ENCODE measurements at places on chromosomes 7 and 10.
A peak's percentile ranks its signal among the peaks of the same experiment; 100 is the strongest.

GRCh38 chr7:98352621-98353020 is 48.3 kb downstream of the BAIAP2L1 start:
- DNase-seq = no peak

- no peak for DNase-seq
These were observed 209.5 kb downstream of the FAM107B start for GRCh38 chr10:14565199-14565598.

GRCh38 chr7:134662166-134662870 is 15.7 kb downstream of the BPGM start:
- DNase-seq = no peak

- DNase-seq = no peak
These were observed 25.4 kb downstream of the KAT6B start for GRCh38 chr10:74851831-74852230.

- DNase-seq = no peak
These were observed 4.9 kb upstream of the NKX2-3 start for GRCh38 chr10:99527526-99528493.

DNA sequence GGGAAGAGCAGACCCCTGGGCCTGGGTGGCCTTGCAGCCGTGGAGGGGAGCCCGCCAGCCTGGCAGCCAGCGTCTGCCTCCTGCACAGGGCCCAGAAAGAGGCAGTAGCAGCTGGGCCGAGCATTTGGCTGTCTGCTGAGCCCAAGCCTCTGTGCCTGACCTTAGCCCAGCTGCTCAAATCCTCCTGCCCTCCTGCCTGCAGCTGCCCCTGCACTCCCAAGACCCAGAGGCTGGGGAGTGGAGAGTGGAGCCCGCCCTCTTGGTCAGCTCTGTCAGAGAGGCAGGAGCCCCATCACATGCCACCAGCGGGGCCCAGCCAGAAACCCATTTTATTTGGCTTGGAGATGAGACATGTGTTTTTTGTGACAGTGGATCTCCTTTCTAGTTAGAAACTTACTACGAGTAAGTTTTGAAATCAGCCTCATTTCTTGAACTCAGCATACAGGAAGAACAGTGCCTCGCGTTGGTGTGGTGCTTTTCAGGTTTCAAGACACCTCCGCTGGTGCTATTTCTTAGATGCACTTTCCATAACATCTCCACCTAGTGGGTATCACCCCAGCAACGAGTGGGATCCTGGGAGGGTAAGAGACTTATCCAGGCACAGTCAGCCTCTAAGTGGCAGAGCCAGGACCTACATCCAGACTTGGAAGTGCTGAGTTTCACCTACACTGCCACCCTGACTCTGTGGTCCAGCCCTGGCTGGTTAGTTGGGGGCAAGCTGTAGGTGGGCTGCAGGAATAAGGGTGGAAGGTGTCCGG is 477.1 kb downstream of the RPS24 start:
- DNase-seq = no peak

DNA sequence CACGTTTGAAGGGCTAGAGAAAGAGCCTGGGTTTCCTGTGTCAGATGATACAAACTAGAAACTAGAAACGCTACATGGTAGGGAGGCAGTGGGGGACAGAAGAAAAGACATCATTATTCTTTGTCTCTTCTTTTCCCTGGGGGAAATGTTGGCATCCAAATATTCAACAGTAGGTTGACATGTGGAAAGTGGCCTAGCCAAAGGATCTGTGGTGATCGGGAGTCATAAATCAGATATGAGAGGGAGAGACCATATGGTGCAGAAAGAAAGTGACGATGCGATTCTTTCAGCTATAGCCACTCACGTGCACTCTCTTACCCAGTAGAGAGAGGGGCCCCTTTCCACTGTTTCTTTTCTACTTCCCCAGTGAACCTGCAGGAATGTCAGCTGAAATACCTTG is 964.7 kb downstream of the LRMDA start:
- DNase-seq = no peak

GRCh38 chr10:62396864-62397263 is 22.7 kb downstream of the ZNF365 start:
- no peak for DNase-seq

GRCh38 chr7:919924-920341 is 34.5 kb downstream of the ADAP1 start:
- DNase-seq = no peak

- no peak for DNase-seq
These were observed 64.8 kb downstream of the SMURF1 start for GRCh38 chr7:99079104-99079503.

- no peak for DNase-seq
These were observed 584.9 kb downstream of the GRM8 start for GRCh38 chr7:126667742-126668366.

- no peak for DNase-seq
These were observed 50.5 kb upstream of the COBL start for GRCh38 chr7:51366930-51367613.

DNA sequence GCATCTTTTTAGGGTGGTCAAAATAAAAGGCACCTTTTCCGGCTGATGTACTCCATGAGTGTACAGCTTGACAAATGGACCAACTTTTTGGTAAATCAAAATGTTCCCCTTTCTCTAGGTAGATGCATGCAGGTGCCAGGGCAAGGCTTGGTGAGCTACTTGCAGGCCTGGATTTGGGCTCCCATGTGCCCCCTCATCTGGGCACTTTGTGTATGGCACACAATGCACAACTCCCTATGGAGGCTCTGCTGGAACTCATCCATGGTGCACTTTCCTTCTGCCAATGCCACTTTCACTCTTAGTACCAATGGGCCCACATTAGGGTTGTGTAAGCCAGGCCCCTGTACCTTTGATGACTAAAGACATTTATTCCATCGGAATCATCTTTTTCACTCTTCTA is 300.8 kb downstream of the SDHAF3 start:
- DNase-seq = no peak

- no peak for DNase-seq
These were observed 91.1 kb upstream of the CACNA2D1 start for GRCh38 chr7:82534684-82535083.

DNA sequence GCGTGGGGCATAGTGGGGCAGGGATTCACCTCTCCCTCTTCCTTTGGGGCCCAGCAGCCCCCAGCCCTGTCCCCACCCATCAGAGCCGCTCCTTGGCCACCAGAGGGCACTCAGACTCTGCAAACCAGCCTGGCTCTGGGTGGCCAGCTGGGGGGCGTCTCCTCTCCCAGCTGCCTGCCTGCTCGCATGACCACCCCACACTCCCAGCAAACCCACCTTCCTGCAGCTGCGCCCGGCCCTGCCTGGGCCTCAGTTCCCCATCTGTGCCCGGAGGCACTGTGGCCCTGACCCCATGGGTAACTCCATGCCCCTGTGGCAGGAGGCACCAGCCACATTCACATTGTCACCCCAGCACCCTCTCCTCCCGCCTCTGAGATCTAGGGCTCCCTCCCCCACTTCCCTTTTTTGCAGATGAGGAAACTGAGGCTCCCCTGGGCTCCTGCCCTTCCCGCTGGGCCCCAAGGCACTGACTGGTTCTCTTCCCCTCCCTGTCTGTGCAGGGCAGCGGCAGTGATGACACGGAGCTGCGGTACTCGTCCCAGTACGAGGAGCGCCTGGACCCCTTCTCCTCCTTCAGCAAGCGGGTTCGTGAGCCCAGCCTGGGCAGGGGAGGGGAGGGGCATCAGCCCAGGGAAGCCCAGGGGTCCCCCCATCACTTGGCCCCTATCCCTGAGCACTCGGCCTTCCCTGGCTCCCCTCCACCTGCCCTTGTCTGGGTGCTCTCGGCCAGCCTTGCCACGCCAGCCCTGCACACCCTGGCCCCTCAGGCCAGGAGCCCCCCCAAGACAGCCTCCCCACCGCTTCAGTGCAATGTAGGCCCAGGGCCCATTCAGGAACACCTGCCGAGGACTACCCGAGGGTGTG is 6.9 kb upstream of the SH2B2 start:
- DNase-seq = peak; percentile 13

- no peak for DNase-seq
These were observed 2.7 kb downstream of the MAFK start for GRCh38 chr7:1533255-1533546.

- no peak for DNase-seq
These were observed 17.4 kb downstream of the CCDC6 start for GRCh38 chr10:59888781-59889435.

DNA sequence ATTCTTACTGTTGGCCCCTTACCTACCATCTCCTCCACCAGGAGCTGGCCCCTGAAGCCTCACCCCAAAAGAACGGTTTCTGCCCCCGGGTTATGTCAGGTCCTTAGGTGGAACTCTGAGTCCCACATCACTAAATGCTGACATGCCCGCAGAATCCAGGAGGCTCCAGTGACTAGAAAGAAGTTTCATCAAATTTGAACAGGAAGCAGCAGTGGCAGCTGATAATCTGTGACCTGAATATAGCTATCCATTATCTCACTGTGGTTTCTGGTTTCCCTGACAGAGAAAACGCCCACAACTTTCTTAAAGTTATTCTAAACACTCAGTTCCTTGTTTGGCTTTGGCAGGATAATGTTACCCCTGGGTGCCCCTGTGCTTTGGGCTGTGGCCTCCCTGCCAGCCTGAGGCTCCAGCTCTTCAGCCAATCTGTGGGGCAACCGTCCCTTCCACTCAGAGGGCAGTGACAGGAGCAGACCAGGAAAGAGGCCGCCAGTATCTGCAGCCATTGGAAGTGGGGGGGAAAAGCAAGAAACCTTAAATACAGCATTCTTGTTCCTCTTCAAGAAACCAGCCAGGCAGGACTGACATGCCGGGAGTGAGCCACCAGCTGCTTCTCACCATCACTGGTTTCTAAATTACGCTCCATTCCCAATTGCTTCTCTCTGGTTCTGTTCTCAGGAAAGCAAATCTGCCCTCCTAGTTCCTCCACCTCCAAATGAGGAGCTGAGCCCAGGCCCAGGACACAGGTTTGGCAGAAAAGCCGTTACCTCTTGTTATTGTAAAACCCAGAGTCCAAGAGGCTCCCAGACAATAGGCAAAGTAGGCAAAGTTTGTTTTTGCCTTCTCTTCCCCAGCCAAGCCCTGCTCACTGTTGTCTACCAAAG is 41.2 kb upstream of the VCL start:
- DNase-seq = no peak

DNA sequence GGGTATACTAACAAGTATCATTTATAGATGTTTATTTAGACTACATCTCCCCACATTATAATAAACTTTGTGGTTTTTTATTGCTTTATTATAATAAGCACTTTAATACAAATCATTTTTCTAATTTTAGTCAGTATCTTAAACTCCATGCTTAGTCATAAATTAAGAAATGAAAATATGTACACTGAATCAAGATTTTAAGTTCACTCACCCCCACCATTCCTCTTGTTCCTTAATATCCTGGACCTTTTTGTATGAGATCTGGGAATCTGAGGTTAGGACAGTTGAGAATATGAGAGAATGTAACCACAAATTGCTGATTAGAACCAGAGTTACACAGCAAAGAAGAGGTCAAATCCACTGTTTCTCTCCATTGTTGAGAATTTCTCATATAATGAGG is 93.6 kb upstream of the WNT16 start:
- DNase-seq = no peak

DNA sequence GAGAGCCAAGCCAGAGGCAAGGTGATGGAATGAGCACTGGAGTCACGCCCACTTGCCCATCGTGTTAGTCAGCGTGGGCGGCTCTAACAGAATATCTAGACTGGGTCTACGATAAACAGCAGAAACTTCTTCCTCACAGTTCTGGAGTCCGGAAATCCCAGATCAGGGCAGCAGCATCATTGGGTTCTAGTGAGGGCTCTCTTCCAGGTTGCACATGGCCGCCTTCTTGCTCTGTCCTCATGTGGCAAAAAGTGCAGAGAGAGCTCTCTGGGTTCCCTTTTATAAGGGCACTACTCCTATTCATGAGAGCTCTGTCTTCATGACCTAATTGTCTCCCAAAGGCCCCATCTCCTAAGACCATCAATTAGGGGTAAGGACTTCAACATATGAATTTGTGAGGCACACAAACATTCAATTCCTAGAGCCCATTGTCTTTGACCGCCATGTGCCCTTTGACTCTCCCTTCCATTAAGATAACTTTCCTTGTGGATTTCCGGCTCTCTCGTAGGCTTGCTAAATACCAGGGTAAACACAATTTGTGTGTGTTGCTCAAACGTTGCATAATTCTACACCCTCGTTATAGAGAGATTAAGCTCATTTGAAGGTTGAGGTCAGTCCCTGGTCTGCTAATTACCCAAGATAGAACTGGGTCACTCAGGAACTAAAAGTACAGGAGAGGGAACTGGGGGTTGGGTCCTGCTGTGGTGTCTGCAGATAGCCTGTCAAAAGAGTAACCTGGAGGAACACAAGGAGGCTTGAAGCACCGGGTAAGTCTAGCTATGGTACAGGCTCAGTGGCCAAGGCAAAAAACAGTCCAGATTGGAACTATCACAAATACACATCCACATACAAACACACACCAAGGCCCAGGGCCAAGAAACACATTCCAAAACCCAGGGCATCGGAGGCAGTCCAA is 28.7 kb upstream of the USP6NL start:
- DNase-seq = no peak

- DNase-seq = peak; percentile 41
These were observed 7.4 kb downstream of the ZNF365 start for GRCh38 chr10:62381385-62382102.

DNA sequence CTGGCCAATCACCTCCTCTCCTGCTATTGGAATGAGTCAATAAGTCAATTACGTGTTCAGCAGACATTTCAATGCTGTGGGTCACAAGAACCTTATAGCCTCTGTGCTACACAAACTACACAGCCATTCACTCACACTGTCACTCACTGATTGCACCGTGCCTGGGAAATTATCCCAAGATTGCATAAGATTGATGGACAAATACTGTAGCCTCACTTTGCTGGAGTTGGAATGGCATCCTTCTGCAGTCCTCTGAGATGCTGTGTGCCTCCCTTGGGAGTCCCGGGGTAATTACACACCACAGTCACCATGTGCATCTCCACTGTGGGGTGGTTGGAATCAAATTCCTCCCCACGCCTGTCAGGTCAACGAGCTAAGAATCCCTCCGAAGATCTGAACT is 358.7 kb upstream of the MGMT start:
- no peak for DNase-seq

DNA sequence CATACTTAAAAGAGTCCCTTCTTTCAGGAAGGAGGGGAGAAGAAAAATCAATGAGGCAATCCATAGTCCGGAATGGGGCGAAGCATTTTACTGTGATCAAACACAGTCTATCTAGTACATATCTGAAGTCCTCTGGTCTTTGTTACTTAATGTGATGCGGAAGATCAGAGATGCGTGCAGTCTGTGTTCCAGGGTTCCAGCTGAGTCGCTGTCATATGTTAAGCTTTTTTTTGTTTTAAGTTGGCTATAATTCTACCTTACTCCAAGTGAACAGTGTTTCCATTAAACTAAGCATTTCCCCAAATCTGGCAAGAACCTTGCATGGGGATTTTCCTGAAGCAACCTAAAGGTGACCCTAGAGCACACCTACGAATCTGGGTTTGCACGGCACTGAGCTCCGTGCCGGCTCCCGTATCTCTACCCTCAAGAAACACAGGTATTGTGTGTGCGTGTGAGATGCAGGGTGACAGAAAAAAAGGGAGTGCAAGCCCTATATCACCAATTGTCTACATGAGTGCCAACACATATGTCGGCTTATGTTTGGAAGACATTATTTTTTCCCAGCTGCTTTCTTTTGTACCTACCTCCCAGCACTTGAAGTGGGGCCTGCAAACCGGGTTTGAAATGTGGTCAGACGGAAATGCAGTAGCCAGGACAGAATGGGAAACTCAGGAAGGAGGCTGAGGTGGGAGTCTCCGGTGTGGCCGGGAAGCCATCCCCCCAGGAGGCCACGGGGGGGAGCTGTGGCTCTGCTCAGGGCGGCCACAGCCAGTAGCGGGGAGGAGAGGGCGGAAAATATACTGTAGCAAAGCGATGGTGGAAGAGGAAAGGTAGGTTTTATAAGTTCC is 435.8 kb upstream of the MGMT start:
- no peak for DNase-seq
